Renal cortical epithelial cell (primary cell): ENCODE measurements at places on chromosomes 11 and 22. TPM values are rescaled to one million over a fixed set of nuclear protein-coding genes. Genes with fewer than 3 reads are reported as not detected.

The KCTD14 gene
- 10.4 and 12.0 TPM in 2 replicates for total RNA-seq

The TIMM10B gene
- total RNA-seq = 34.7 and 38.7 TPM in 2 replicates

- DNase-seq = no peak
Measured at GRCh38 chr11:95922099-95922498, 1.8 kb downstream of the MTMR2 start.

- DNase-seq = peak; percentile 57
Measured at GRCh38 chr11:99505316-99505715, 484.6 kb downstream of the CNTN5 start.

The TBRG1 gene
- 22.4 and 33.1 TPM in 2 replicates for total RNA-seq

GRCh38 chr11:133803026-133803425 lies 42.3 kb downstream of the SPATA19 start:
- DNase-seq = no peak

DNA sequence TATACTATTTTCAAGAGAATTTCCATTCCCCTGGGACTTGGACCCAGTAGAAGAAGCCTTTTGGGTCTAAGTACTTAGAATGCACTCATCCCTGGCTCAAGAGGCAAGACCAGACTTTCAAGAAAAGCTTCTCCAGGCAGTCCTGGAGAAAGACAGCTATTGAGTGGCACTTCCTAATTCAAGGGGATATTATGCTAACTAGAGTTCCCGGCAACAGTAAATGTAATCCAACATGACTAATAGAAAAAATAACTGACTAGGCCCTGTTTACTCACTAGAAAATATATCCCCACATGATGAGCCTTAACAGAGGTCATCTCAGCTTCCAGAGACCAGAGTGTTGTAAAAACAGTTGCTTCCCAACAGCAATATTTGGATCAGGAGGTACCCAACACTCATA lies 47.2 kb upstream of the AKIP1 start:
- DNase-seq = peak; percentile 86

The TRAPPC4 gene
- 102 and 103 TPM in 2 replicates for total RNA-seq

DNA sequence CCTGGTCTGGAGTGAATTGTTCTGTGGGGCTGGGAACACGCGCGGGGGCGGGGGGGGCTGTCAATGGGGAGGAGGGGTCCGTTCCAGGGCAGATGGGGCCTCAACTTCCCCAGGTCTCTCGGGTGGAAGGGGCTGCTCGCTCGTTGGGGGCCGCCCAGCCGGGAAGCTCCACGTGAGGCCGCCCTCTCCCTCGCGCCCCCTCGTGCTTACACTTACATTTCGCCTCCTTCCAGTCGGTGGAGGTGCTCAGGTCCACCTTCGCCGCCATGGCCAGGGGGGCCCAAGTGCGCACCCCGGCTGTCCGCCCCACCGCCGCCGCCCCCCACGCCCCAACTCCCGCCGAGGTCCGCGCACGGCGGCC lies 452 bp downstream of the MACROD1 start:
- no peak for DNase-seq
